ENCODE measurements at places on chromosomes 3 and 15.

- DNase-seq: no peak
Measured at GRCh38 chr3:105593315-105593714, 226.6 kb downstream of the ALCAM start.

GRCh38 chr3:12184541-12184940 is 25.8 kb upstream of the TIMP4 start:
- DNase-seq: no peak

GRCh38 chr15:65653341-65653740 is 31.6 kb downstream of the SLC24A1 start:
- no peak for DNase-seq

GRCh38 chr15:42595626-42596240 is 20.3 kb downstream of the STARD9 start:
- no peak for DNase-seq

- DNase-seq: no peak
Measured at GRCh38 chr3:9797196-9797945, 4.5 kb downstream of the ARPC4 start.

GRCh38 chr15:54839379-54839778 is 357.4 kb downstream of the RSL24D1 start:
- no peak for DNase-seq

DNA sequence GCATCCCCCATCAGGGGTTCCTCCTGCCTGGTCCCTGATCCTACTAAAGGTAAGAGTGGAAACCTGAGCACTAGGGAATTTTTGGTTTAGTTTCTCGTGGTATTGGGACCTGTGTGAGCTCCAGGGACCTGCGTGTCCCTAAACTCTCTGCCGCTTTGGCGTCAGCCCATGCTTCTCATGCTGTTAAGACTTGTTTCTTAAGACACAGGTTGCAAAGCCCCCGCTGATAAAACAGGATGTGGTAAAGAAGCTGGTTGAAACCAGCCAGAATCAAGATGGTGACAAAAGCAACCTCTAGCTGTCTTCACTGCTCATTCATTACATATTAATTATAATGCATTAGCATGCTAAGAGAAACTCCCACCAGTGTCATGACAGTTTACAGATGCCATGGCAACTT is 64.6 kb downstream of the LYZL4 start:
- DNase-seq: no peak

DNA sequence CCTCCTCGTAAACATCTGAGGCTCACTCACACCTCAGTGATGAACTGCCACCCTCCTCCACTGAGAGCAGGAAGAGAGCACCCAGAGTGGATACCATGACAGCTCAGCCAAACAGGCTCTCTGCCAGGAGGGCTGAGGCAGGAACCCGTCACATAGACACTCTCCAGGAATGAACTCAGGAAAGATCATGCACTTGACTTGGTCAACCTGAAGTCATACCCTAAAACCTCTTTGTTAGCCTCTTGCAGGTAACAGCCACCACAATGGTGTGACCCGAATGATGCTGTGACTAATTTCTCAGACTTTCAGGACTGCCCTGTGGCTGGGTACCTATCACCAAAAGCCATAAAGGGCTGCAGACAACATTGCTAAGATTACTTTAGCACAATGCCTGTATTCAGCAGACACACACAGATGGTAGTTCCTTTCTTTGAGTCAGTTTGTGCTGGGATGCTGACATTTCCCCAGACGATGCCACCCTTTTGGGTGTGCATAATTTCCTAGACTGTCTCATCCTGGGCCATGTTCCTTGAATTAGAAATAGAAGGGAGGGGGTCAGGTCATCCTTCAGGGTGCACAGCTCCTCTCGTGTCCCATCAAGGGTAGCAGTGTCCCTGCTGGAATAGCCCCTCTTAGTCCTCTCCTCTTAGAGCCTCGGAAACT is 30.3 kb downstream of the CX3CR1 start:
- no peak for DNase-seq

DNA sequence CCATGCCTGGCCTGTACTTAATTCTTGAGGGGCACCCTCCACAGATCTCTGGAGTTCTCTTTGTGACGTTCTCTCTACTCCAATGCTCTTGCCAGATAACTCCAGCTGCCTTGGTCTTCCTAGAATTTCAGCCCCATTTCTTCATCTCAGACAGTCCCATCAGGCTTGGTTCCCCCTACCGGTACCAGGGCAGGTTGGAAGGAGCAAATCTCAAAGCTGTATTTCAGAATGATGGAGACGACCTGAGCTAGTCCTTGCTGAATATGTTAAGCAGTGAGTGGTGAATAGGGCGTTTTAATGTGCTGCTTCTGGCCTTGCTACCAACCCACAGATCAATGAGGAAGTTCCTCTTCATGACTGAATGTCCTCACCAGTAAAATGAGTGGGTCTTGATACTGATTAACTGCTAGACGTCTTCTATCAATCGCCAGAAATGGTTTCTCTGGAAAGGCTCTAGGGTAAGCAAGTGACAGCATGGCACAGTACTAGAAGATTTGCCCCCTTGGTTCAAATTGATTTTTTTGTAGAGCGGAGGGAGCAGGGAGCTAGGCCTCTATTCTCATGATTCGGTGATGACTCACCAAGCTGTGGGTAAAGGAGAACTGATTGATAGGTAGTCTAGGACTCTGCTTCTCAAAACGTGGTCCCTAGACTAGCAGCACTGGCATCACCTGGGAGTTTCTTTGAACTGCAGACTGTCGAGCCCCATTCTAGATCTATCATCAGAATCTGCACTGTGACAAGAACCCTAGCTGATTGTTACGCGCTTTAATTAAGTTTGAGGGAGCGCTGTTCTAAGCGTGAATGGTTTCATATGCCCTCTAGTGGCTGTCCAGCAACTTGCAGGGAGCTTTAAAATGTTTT is 67.8 kb downstream of the UBP1 start:
- DNase-seq: peak; percentile 11

- peak; percentile 86 for DNase-seq
Measured at GRCh38 chr15:75349851-75350588, 3.2 kb downstream of the NEIL1 start.

- DNase-seq: no peak
Measured at GRCh38 chr3:41318520-41318919, 119.2 kb downstream of the CTNNB1 start.

GRCh38 chr3:5822843-5823242 is 635.3 kb downstream of the EDEM1 start:
- DNase-seq: no peak

GRCh38 chr15:45285413-45285812 is 33.4 kb downstream of the SLC28A2 start:
- DNase-seq: no peak

DNA sequence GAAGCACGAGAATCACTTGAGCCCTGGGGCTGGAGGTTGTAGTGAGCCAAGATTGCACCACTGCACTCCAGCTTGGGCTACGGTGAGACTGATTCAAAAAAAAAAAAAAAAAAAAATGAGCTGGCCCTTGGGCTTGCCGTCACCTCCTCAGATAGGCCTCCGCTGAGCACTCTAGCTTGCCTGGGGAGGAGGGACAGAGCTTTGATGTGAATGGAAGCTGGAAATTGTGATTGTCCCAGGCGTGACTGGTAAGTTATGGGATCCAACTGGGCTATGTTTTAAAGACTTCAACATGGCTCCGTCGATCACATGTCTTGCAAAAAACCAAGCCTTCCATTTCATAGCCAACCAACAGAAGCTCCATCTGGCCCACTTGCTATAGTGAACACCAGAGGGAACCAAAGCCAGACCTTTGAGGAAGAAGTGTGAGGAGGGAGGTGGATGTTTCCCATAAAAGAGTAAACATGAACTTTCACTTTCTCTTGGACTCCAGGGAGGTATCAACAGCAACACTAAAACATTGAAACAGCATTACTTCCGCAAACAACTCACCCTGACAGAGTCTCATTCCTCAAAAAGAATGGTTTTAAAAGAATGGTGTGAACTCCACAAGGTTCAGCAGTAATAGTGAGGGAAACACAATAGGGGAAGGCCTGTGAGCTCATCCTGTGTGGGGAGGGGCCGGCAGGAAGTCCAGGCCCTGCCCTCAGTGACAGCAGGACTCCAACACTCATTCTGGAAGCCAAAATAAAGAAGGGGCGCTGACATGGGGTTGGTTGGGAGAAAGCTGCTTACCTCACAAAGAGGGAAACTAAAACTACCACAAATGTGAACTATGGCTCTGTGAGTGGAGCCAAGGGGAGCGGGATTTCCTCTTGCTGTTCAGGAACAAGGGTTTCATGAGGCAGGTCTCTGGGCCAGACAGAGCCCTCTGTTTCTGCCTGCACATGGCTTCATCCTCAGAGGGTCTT is 59.2 kb upstream of the IL12A start:
- no peak for DNase-seq

DNA sequence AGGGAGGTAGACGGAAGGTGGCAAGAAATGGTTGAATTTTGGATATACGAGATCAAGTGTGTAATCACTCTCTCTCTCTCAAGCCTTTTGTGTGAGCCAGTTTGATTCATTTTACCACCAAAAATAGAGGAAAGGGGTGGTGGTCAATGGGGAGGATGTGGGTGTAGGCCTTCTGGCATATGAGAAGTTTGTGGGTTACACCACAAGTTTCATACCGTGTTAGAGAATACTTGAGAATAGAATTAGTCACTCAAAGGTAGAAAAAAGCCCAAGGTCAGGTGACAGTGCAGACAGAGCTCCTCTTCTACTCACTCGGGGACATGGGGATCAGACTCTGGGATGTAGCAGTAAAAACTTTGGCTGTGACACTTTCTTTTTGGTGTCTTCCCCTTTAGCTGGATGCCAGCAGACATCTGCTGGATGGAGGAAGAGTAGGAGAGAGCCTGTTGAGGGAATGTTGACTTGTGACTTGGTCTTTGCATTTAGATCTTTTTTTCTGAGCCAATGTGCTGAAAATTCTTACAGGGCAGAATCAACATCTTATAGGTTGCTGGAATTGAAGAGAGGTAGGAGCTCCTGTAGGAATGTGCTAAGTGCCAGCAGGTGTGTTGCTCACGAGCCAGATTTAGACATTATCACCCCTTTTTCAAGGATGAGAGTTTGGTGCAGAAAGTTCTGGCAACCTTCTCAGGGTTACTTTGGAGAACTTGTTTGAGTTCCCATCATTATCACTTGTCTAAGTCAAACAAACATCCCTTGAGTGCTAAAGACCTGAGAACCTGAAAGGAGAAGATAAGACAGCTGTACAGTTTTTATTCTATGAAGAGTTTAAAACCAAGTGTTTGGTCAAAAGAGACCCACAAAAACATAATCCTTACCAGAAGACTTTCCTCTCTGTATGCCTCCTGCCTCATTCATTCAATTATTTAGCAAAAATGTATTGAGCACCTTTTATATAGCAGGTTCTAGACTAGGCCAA is 43.9 kb upstream of the RYK start:
- peak; percentile 23 for DNase-seq

DNA sequence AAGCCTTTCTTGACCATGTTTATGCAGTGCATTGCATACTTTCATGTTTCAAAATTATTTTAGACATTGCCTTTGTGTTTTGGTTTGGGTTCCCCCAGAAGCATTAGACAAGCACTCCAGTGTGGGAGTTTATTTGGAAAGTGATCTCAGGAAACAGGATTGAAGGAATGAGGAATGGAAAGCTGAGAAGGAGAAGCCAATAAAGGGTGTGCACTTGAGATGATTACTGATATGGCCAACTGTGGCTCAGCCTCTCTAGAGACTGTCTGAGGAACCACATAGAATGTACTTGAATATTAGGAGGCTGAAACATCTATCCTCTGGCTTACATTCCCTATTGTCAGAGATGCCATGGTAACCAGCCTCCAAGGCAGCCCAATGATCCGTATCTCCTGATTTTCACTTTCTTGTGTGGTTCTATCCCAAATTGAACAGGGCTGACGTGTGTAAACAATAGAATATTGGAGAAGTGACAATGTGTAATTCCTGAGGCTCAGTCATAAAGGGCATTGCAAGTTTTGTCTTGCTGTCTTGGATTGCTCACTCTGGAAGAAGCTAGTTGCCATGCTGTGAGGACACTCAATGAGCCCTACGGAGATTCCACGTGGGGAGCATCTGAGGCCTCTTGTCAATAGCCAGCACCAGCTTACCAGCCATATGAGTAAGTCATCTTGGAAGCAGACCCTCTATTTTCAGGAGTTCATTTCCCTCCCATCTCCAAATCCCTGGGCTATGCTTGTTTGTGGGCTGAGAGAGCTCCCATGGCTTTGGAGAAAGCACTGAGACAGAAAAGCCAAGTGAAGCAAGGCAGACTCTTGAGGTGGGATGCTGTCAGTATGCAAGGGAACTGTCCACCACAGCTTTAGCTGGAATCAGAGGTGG is 84.7 kb downstream of the SCN11A start:
- DNase-seq: no peak

DNA sequence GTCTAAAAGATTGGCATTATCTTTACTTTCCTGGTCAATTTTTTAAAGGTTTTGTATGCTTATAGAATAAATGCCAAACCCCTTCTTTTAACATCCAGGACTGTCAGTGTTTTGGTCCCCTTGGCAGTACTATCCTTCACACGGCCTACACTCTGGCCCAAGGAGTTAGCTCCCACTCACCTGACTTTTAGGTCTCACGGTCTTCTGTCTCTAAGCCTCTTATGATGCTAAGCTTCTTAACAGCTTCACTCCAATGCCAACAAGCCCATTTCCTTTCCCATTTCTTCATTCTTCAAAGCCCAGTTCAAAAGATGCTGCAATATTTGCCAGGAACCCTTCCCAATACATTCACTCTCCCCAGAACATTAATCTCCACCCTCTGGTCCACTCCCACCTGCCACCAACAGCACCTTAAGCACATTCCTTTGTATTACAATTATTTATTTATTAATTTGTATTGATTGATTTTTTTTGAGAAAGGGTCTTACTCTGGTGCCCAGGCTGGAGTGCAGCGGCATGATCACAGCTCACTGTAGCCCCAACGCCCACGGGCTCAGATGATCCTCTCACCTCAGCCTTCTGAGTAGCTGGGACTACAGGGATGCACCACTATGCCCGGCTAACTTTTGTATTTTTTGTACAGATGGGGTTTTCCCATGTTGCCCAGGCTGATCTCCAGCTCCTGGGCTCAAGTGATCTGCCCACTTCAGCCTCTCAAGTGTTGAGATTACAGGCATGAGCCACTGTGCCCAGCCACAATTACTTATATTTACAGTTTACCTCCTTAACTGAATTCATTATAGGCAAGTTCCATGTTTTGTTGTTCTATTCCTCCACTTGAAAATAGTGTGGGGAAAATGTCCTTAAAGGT is 27.8 kb downstream of the IFT80 start:
- DNase-seq: no peak

DNA sequence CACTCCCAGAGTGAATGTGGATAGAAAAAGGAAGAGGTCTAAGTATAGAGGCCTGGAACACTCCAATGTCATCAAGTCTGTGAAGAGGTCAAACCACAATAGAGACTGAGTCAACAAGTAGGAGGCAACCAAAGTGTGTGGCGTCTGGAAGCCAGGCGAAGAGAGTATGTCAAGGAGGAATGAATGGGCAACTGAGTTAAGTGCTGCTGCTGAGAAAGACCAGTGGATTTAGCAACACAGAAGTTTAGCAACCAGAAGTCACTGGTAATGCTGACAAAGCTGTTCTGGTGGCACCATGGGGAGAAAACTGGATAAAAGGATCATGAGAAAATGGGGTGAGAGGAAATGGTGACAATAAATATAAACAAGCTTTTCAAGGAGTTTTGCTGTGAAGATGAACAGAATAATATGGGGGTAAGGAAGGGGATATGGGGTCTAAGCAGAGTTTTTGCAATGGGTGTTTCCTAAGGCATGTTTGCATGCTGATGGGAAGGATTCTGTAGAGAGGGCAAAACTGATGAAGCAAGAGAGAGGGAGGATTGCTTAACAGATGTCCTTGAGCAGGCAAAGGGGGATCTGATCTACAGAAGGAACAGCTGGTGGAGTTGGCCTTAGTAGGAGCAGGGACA is 38.4 kb downstream of the PCOLCE2 start:
- DNase-seq: no peak
